Ovary (tissue), 10 donors: ENCODE measurements at places on chromosomes 1 and 21. TPM values are rescaled to one million over a fixed set of nuclear protein-coding genes. Genes with fewer than 3 reads are reported as not detected.
A peak's percentile ranks its signal among the peaks of the same experiment; 100 is the strongest.

GRCh38 chr1:51288578-51288977, 41.8 kb downstream of the TTC39A start:
- no peak for DNase-seq
- peaks cover 17% of the 10 kb centered on the region for H3K4me1 ChIP-seq
- H3K4me3 ChIP-seq, result no peak overlapping the region

Gene CASZ1
- total RNA-seq, result 4.5 TPM

DNA sequence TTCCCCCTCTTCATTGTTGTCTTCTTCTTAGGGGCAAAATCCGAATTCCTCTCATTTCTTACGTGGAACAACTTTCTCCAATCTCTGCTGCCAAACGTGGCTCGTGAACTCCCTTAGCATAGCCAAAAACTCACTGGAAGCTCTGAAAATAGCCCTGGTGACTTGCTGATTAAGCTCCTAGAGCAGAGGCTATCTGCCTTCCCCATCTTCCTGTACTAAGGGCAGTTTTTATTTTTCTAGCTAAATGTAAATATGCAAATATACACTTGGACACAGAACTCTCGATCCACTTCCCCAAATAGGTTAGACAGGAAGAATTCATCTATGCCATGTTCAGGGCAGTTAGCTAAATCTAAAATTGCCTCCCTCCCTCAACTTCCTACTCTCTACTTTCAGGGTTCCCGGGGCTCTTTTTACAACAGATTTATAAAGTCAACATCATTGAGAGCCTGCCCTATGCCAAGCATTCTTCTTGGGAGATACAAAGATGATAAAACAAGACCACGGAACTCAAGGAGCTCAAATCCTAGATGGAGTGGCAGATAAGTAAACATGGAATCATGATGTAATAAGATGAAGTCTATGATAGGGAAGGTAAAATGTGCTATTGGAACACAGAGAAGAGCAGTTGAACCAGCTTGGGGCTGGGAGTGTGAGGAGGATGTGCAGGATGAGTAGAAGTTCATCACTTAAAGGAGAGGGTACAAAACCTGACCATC, 59.4 kb upstream of the FMOD start:
- H3K36me3 ChIP-seq, result no peaks in the 10 kb centered on the region
- no peak overlapping the region for H3K27ac ChIP-seq
- peaks cover 27% of the 10 kb centered on the region for H3K4me1 ChIP-seq
- H3K4me3 ChIP-seq, result no peak overlapping the region

DNA sequence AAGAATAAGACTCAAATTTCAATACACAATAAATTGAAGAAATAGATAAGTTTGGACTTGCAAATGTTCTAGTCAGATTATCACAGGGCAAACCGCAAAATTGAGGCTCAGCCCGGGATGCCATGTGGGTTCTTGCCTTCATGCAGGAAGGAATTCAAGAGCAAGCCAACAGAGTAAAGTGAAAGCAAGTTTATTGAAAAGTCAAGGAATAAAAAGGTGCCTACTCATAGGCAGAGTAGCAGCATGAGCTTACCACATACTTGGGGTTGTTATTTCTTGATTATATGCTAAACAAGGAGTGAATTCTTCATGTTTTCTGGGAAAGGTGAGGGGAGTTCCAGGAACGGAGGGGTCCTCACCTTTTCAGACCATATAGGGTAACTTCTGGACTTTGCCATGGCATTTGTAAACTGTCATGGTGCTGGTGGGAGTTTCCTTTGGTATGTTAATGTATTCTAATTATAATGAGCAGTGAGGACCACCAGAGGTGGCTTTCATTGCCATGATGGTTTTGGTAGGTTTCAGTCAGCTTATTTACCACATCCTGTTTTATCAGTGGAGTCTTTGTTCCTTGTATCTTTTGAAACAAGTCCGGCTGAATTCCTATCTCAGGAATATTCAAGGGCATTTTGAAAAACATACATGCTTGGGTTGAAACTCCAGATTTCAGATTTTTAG, 2.0 kb upstream of the OR2AK2 start:
- no peak for DNase-seq
- no peaks in the 10 kb centered on the region for H3K36me3 ChIP-seq
- no peaks in the 10 kb centered on the region for H3K4me1 ChIP-seq

GRCh38 chr1:58844176-58844575, 60.3 kb upstream of the JUN start:
- H3K27ac ChIP-seq, result no peak overlapping the region
- DNase-seq, result no peak
- H3K4me3 ChIP-seq, result no peak overlapping the region
- H3K27me3 ChIP-seq, result no peaks in the 10 kb centered on the region
- peaks cover 5% of the 10 kb centered on the region for H3K4me1 ChIP-seq
- no peaks in the 10 kb centered on the region for H3K36me3 ChIP-seq

GRCh38 chr1:65728504-65728903, 64.2 kb upstream of the PDE4B start:
- no peak overlapping the region for H3K27ac ChIP-seq
- no peaks in the 10 kb centered on the region for H3K4me1 ChIP-seq
- no peak overlapping the region for H3K4me3 ChIP-seq
- H3K36me3 ChIP-seq, result no peaks in the 10 kb centered on the region
- H3K27me3 ChIP-seq, result no peaks in the 10 kb centered on the region

DNA sequence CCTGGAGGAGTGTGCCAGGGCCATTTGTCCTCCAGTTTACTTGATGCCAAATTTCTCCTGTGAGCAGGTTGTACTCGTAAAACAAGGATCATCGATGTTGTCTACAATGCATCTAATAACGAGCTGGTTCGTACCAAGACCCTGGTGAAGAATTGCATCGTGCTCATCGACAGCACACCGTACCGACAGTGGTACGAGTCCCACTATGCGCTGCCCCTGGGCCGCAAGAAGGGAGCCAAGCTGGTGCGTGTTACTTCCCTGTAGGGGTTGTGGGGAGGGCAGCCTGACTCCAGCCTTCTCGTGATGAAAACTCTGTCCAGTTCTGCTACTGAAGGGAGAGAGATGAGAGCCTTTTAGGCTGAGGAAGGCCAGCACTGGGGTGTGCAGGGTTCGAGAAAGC, 2.2 kb downstream of the RPS8 start:
- DNase-seq, result no peak
- H3K27ac ChIP-seq, result no peak overlapping the region
- peaks cover 5% of the 10 kb centered on the region for H3K4me1 ChIP-seq
- no peak overlapping the region for H3K4me3 ChIP-seq

Gene OR2L8
- total RNA-seq, result not detected

Gene F13B
- total RNA-seq, result not detected

Gene PLEKHA6
- total RNA-seq, result 4.7 TPM

GRCh38 chr1:173330149-173330951, 123.2 kb upstream of the TNFSF4 start:
- no peak overlapping the region for H3K27ac ChIP-seq
- no peak for DNase-seq

DNA sequence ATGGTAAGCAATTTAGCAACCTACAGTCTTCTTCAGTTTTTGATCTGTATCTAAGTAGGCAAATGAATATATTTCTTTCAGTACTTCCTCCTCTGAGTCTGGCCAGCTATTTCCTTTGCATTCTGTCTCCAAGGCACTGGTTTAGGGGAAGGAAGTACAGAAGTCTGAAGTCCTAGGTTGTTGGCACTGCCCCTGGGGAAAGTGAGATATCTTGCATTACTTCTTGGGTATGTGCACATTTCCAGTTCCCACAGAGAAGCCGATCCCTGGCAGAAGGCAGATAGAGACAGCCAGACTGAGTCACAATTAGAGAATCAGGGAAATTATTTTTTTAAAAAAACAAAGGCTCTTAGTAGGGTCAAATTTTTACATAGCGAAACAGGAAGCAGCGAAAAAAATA, 98.8 kb downstream of the RASAL2 start:
- DNase-seq, result no peak
- no peaks in the 10 kb centered on the region for H3K36me3 ChIP-seq
- H3K27ac ChIP-seq, result no peak overlapping the region
- H3K27me3 ChIP-seq, result no peaks in the 10 kb centered on the region
- no peaks in the 10 kb centered on the region for H3K4me1 ChIP-seq

Gene PHLDA3
- total RNA-seq, result 30.6 TPM

GRCh38 chr1:183027031-183027430, 3.8 kb downstream of the LAMC1 start:
- no peaks in the 10 kb centered on the region for H3K27me3 ChIP-seq
- no peaks in the 10 kb centered on the region for H3K36me3 ChIP-seq
- H3K27ac ChIP-seq, result no peak overlapping the region
- peak overlapping the region; percentile 2 for H3K4me3 ChIP-seq
- H3K4me1 ChIP-seq, result peaks cover 8% of the 10 kb centered on the region

Gene NOS1AP
- total RNA-seq, result 1.8 TPM

- no peaks in the 10 kb centered on the region for H3K36me3 ChIP-seq
- H3K4me3 ChIP-seq, result no peak overlapping the region
- no peaks in the 10 kb centered on the region for H3K4me1 ChIP-seq
Measured at GRCh38 chr1:229950020-229950419, 117.0 kb upstream of the GALNT2 start.

Gene TTLL10
- total RNA-seq, result not detected

DNA sequence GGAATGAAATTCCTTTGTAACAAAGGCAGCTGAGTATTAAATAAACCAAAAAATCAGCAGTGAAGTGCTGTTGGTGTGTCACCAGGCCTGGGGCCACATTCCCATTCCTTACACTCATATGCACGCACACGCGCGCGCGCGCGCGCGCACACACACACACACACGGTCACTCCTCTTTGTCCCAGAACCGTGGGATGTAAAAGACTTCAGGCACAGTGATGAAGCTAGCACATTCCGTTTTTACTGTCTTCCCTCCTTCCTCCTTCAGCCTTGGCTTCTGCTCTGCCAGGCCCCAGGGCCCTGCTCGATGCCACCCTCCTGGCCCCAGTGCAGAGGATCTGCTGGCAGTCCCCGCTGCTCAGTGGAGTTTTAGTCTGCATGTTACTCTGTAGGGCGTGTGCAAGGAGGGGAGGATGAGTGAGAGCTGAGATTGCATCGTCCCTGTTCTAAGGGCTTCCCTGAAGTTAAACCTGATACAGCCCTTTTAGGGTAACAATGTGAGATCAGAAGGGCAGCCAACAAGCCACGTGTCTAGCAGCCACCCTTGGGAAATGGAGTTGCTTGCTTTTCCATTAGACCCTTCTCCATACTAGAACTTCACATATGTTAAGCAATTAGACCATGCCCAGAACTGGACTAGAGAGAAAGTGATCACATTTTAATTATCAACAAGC, 71.7 kb upstream of the WDR26 start:
- no peaks in the 10 kb centered on the region for H3K27me3 ChIP-seq
- H3K4me3 ChIP-seq, result no peak overlapping the region
- DNase-seq, result no peak
- H3K4me1 ChIP-seq, result peaks cover 14% of the 10 kb centered on the region
- H3K36me3 ChIP-seq, result no peaks in the 10 kb centered on the region
- no peak overlapping the region for H3K27ac ChIP-seq

DNA sequence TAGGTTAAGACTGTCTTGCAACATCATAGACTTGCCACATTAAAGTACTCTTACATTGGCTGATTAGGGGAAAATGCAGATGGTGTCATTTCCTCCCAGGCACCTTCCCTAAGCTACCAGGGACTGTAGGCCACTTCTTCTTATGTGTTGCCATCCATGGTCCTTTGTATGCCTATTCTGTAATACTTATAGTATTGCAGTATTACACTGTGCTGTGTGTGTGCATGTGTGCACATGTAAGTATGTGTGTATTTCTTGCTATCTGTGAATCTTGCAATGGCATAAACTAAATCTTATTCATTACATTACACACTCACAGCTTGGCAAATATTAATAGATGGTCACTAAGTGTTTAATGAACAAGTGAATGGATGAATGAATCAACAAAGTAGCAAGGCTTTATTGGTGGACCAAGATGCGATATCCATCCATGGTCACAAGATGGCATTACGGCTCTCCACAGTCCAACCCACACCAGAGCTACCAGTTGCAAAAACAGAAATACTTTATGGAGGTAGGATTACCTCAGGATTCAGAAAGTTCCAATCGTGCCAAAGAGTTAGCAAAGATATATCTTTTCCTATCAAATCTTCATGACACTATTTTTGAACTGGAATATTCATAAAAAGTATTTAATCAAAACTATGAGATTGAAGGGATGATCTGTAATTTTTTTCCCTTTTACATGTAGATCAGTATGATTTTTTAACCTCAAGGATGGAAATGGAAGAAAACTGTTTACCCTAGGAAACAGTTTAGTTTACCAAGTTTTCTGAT, 160.2 kb downstream of the DENND1B start:
- H3K36me3 ChIP-seq, result no peaks in the 10 kb centered on the region
- H3K27ac ChIP-seq, result no peak overlapping the region
- H3K27me3 ChIP-seq, result no peaks in the 10 kb centered on the region
- DNase-seq, result no peak
- H3K4me3 ChIP-seq, result no peak overlapping the region

GRCh38 chr1:96723377-96723776, 1.8 kb downstream of the PTBP2 start:
- peaks cover 7% of the 10 kb centered on the region for H3K4me1 ChIP-seq
- DNase-seq, result no peak
- no peak overlapping the region for H3K27ac ChIP-seq
- no peaks in the 10 kb centered on the region for H3K27me3 ChIP-seq
- peak overlapping the region; percentile 67 for H3K4me3 ChIP-seq
- no peaks in the 10 kb centered on the region for H3K36me3 ChIP-seq

GRCh38 chr21:19577381-19577780, 1173.8 kb upstream of the TMPRSS15 start:
- no peak for DNase-seq
- H3K27me3 ChIP-seq, result no peaks in the 10 kb centered on the region
- no peaks in the 10 kb centered on the region for H3K4me1 ChIP-seq

DNA sequence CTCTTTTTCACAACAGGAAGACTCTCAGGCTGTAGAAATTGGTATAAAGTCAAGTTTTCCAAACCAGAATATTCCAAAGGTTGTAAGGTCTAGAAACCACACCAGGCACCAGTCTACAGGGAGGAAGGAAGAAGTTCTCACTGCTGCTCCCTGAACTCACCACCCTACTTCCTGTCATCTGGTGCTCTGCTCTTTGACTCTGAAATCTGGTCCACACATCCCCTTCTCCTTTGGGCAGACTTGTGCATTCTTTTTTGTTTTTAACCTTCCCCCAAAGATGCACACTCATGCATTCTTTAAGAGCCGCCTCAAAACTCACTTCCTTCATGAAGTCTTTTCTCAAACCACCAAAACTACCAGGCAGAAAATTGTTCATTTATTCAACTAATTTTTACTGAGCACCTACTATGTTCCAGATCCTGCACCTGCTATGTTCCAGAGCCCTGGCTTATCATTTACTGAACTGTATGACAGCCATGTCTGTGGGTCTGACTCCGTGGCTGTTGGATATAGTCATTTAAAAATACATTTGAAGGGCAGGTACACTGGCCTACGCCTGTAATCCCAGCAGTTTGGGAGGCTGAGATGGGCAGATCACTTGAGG, 30.1 kb upstream of the EPS15 start:
- H3K36me3 ChIP-seq, result no peaks in the 10 kb centered on the region
- no peak overlapping the region for H3K27ac ChIP-seq
- DNase-seq, result no peak
- H3K4me1 ChIP-seq, result no peaks in the 10 kb centered on the region
- no peak overlapping the region for H3K4me3 ChIP-seq

- no peaks in the 10 kb centered on the region for H3K27me3 ChIP-seq
- peaks cover 9% of the 10 kb centered on the region for H3K4me1 ChIP-seq
- no peak overlapping the region for H3K27ac ChIP-seq
- H3K36me3 ChIP-seq, result no peaks in the 10 kb centered on the region
Measured at GRCh38 chr1:40710581-40711315, 19.2 kb downstream of the NFYC start.

Gene CELA2A
- total RNA-seq, result not detected

Gene NUDT4B
- 2.0 TPM for total RNA-seq
